ENCODE measurements at places on chromosomes 3 and 15.

DNA sequence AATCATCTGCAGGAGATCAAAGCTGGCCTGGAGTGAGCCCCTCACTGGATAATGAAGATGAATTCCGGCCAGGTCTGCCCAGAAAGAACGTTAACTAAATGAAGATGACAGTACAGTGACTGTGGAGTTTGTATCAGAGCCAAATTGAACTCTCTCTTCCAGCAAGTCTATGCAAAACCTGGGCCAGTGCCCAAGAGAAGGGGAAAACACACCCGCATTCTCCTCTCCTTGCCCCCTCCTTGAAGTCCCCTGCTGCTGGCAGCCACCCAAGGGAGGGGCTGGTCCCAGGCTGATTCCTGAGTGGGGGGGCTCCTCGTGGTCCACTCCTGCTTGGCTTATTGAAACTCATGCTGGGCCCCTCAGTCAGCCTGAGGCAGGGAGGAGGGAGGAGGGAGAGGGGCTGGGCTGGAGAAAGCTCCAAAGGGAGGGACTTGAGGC, 155.7 kb downstream of the RAB11A start:
- DNase-seq: no peak

GRCh38 chr3:124876401-124876878, 10.7 kb downstream of the ITGB5 start:
- no peak for DNase-seq

- DNase-seq: no peak
These were observed 462.6 kb downstream of the PDCD6IP start for GRCh38 chr3:34261001-34261385.

- DNase-seq: no peak
These were observed 512.3 kb upstream of the MDFIC2 start for GRCh38 chr3:70824773-70825172.

GRCh38 chr15:57298204-57298603, 78.1 kb upstream of the CGNL1 start:
- no peak for DNase-seq

GRCh38 chr3:46921871-46922271, 44.4 kb downstream of the PTH1R start:
- DNase-seq: no peak

DNA sequence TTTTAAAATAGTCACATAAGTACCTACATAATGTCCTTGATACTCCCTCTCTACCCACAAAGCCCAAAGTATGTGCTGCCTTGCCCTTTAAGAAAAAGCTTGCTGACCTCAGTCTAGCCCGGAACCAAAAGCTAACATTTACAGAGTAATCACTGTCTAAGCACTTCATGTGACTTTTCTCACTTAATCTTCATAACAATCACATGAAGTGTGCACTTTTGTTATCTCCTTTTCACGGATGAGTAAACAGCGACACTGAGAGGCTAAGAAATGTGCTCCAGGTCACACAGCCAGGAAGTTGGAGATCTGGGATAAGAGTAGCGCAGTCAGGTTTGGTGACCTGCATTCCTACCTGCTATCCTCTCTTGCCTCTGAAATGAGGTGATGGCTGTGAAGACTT, 194.0 kb downstream of the ITPR1 start:
- no peak for DNase-seq

- DNase-seq: no peak
These were observed 119.9 kb upstream of the TJP1 start for GRCh38 chr15:29942143-29942542.

- DNase-seq: no peak
These were observed 146.0 kb upstream of the TNIK start for GRCh38 chr3:171606151-171606751.

DNA sequence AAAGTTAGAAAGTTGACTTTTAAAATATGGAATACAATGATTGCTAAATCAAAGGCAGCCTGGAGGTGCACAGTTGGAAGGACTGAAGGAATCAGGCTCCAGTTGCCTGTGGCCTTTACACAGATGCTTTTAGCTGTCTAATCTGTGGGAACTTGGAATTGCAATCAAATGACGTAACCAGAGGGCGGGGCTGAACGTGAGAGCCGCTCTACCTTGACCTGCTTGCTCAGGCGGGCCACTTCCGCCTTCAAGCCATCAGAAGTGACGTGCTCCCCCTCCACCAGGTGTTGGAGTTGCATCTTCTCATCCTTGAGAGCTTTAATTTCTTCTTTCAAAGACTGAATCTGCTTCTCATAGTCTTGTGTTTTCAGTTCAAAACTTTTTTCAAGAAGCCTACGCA, 37.7 kb upstream of the GNB5 start:
- DNase-seq: no peak

GRCh38 chr3:141564241-141564640, 77.4 kb downstream of the RASA2 start:
- no peak for DNase-seq

GRCh38 chr3:111998636-111999483, at the start of gene TAGLN3:
TSS of gene TAGLN3 (plus strand) at chr3:111998922. CDS start at chr3:111999423, 501 bp downstream.
- no peak for DNase-seq

DNA sequence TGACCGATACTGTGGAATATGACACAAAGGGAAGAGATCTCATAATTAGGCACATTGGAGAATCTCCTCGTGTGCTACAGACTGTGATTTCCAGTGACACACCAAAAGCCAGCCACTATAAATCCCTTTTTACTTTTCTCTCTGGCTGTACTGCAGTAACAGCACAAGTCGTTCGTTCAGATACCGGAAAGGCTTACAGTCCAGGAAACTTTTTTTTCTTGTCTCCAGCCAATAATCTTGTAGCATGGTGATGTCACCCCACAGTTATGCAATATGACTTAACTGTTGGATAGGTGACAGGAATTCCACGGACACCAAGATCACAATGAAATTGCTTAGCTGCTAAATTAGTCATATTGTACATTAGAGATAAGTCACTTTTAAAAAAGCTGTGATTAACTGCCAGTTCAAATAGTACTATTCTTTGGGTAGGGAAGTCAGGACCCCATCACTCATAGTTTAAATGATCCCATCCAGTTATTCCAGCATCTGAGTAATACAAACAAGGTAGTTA, 36.3 kb upstream of the TSC22D2 start:
- no peak for DNase-seq

GRCh38 chr3:16520970-16521881, 7.7 kb upstream of the RFTN1 start:
- no peak for DNase-seq

DNA sequence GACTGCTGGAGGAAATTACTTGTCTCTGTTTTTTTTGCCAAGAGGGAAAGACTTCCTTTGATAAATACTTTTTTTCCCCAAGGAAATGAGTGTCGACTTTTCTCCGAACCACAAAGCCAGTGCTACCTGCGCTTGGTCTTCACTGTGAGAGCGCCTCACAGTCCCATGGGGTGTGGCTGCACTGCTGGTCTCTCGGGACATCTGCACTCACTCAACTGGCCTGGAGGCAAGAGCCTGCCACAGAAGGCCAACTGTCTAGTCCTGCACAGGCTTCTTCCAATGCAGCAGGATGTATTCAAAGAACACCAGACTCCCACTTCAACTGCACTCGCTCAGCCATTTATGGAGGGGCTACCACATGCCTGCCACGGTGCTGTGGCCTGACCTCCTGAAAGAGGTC, 40.6 kb upstream of the CGNL1 start:
- no peak for DNase-seq

- no peak for DNase-seq
These were observed 7.2 kb downstream of the EOMES start for GRCh38 chr3:27714692-27715453.

- no peak for DNase-seq
These were observed 398.4 kb upstream of the TBL1XR1 start for GRCh38 chr3:177595530-177596188.

- no peak for DNase-seq
These were observed 16.3 kb upstream of the ATP1B3 start for GRCh38 chr3:141860086-141860669.

DNA sequence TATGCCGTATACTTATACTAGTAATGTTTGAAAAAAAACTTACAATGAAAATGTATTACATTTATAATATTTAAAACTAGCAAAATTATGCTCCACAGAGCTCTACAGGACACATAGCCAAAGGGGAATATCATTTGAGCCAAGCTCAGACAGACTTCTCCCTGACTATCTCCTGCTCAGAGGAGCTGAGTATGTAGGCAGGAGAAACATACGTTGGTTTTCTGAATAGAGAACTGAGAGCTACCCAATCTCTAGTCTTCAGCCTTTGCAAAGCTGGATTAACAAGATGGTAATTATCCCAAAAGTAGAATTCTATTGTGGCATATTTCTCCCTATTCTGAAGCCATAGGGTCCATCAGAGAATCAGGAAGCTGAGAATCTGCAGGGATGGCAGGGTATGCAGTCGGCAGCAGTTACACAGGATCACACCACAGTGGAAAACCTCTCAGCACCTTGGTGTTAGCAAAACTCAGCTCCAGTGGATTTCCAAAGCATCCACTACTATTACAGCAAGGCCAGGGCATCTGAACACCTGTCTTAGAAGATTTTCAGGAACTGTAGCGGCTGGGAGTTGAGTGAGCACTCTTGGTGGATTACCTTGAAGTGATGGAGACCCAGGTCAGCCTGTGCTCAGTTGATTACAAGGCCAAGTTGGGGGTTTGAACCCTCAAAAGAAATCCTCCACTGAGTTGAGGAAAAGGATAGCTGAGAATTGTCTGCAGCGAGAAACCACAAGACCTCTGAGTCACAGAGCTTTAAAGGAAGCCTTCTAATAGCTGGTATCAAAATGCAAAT, 30.1 kb downstream of the GPR15 start:
- DNase-seq: peak; percentile 19

- DNase-seq: no peak
These were observed 39.0 kb downstream of the CHAC1 start for GRCh38 chr15:40992241-40992741.

- DNase-seq: no peak
These were observed 25.1 kb upstream of the MTMR10 start for GRCh38 chr15:31016446-31016915.

GRCh38 chr15:65110676-65111292, 4.2 kb downstream of the UBAP1L start:
- DNase-seq: no peak

DNA sequence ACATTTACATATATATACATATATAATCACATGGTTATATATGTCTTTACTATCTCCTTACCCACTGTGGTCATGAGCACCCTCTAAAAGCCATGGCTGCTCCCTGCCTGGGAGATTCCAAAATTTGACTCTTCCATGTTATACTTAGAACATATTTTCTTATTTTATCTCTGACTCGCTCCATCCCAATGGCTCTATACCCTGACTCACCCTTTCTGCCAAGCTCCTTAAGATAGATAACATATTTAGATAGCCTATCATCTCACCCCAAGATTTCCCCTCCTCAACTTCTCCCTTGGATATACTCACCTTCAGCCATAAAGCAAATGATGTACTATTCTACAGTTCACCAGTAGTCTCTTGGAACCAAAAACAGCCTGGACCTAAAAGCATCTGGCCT, 65.1 kb downstream of the CD200R1L start:
- no peak for DNase-seq

DNA sequence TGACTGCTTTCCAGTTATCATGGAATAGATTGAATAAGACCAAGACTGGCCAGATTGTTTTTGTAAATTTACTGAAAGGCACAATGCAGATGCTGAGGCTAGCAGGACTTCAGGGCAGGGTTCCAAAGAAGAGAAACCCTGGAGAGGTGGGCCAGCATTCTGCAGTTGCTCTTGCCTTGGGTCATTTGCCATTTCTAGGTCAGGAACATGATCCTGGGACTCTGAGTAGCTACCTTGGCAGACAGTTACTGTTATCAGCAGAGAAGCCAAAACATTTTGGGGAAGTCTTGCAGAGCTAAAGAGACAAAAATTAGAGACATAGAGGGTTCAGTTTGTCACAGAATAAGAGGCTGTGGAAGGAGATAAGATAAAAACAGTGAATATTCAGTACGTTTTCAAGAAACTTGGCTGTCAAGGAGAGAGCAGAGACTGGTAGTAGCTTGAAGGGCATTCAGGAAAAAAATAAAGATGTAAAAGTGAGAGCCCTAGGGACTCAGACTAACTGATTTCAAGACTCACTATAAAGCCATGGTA, 46.8 kb upstream of the MYRIP start:
- no peak for DNase-seq

- DNase-seq: no peak
These were observed 46.9 kb downstream of the SFMBT1 start for GRCh38 chr3:52998771-52999513.

GRCh38 chr3:31255007-31255581, 277.6 kb upstream of the STT3B start:
- no peak for DNase-seq

DNA sequence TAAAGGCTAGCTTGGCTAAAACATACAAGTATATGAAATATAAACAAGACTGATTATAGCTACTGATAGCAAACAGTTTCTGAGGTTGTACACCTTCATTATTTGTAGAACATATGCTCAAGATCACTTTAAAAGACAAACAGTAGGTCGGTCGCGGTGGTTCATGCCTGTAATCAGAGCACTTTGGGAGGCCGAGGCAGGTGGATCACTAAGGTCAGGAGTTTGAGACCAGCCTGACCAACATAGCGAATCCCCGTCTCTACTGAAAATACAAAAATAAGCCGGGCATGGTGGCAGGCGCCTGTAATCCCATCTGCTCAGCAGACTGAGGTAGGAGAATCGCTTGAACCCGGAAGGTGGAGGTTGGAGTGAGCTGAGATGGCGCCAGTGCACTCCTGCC, 80.3 kb downstream of the SMARCC1 start:
- DNase-seq: no peak

- no peak for DNase-seq
These were observed 26.5 kb downstream of the CD200R1 start for GRCh38 chr3:112948346-112948838.

GRCh38 chr15:51251556-51251955, 86.8 kb downstream of the CYP19A1 start:
- no peak for DNase-seq

DNA sequence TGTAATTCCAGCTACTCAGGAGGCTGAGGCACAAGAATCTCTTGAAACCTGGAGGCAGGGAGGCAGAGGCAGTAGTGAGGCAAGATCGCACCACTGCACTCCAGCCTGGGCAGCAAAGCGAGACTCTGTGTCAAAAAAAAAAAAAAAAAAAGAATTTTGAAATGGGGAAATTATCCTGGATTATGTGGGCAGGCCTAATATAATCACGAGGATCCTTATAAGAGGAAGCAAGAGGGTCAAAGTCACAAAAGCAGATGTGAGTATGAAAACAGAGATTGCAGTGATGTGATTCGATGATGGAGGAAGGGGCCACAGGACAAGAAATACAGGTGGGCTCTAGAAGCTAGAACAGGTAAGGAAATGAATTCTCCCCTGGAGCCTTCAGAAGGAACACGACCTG, 159.6 kb downstream of the LEKR1 start:
- DNase-seq: no peak

DNA sequence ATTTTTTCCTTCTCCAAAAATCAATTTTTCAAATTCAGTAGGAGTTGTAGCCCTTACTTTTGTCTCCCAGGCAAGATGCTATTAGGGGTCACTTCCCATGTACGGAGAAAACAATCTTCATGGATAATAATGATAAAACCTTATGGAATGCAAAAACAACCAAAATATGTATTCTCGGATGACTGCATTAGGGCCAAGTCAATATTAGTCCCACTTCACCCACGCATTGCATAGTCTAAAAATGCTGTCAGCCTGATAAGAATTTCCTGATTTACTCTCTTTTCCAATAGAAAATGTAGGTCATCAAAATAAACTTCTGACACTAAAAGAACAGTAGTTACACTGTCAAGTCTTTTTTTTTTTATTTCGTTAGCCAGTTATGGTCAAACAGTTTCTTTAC, 2.7 kb downstream of the VGLL3 start:
- no peak for DNase-seq

GRCh38 chr15:26848498-26848897, 18.4 kb upstream of the GABRA5 start:
- DNase-seq: no peak

- no peak for DNase-seq
These were observed 22.0 kb upstream of the TATDN2 start for GRCh38 chr3:10226293-10226692.

- DNase-seq: no peak
These were observed 22.8 kb downstream of the ATP2C1 start for GRCh38 chr3:130916507-130917167.

Measured in Kasumi-1 (cell line).